ENCODE measurements at places on chromosomes 16 and 17. TPM values are rescaled to one million over a fixed set of nuclear protein-coding genes. Genes with fewer than 3 reads are reported as not detected.

DNA sequence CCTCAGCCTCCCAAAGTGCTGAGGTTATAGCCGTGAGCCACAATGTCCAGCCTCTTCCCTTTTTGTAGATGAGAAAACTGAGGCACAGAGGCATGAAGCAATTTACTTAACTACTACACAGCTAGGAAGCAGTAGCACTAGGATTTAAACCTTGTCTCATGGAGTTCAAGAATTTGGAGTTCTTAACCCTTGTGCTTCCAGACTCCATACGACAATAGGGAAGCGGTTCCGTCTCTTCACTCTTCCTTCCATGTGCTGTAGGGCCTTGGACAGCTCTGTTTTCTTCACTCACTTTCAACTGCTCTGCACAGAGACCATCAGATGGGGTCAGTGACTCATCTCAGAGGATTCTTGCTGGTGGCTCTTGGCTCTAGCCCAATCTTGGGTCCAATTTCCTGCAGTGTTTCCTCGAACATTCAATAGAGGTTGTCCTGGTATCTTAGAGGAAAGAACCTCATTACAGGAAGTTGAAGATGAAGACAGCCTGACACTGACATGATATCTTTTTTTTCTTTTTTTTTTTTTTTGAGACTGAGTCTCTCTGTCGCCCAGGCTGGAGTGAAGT, 19.3 kb downstream of the ITGAL start:
- DNase-seq = peak; percentile 86

Gene GP2
- total RNA-seq = not detected

Gene MLKL
- 6.8 TPM for total RNA-seq

DNA sequence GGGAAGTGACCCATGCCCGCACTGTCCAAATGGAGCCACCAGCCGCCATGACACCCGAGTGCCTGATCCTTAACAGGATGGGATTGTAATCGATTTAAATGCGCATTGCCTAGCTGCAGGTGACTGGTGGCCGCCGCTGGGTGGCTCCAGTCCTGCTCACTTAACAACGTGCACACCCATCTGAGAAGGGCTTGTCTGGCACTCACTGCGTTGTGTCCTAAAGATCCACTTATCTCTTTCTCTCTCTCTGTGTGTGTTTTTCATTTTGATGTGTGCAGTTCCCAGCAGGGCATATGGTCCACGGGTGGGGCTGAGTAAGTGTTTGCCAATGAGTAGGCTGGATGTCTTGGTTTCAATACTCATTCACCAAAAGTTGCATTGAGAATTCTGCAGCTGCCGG, 80.6 kb downstream of the IRF8 start:
- no peak for DNase-seq

Gene TNS4
- total RNA-seq = 23.5 TPM

DNA sequence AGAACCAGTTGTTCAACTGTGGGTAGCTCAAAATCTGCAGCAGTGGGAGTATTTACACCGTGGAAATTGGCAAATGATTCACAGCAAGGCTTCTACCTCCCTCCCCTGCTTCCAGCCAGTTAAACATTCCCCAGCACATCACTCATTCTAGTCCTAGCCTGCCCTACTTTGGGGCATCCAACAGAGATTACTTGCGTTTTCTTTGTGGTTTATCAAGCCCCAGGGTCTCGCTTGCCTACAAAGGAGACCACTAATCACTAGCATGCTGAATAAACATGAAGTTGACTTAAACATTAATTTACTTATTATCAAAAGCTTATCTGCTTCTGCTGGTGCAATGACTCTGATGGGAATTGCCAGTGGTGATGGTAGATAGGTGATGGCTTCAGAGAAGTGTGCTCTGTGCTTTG, 94.5 kb downstream of the MARF1 start:
- no peak for DNase-seq
